ENCODE measurements at places on chromosomes 1 and 21.

GRCh38 chr1:171949316-171949715 is 108.0 kb downstream of the DNM3 start:
- DNase-seq: no peak

GRCh38 chr1:216679108-216679507 is 44.1 kb downstream of the ESRRG start:
- DNase-seq: no peak

DNA sequence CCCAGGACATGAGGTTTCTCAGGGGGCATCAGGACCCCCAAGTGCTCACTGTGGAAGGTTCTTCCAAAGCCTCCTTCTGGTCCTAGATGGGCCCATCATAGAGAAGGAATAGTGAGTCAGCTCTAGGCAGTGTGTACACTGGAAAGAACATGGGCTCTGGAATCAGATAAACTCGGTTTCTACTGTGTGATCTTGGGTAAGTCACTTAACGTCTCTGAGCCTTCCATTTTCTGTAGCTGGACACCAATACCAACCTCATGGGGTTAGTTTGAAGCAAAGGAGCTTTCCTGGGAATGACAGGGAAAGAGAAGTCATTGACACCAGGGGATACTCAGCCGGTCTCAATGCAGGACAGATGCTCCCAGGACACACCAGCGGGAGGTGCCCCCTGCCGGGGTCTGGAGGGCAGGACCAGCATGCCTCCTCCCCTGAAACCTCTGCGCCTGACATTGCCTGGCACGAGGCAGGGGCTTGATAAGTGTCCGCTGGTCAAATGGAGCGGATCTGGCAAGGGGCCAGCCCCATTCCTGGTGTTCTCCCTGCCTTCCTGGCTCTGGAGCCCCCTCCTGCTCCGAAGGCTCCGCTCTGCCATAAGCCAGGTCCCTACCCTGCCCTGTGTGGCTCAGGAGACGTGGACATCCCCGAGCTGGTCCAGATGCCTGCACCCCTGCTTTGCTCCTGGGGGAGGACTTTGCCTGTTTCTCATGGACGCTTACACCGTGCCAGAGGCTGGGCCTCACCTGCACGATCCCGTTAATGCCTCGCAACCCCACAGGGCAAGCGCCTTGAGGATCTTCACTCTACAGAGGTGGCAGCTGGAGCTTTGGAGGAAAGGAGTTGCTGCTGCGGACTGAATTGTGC is 52.8 kb downstream of the EDN2 start:
- no peak for DNase-seq

DNA sequence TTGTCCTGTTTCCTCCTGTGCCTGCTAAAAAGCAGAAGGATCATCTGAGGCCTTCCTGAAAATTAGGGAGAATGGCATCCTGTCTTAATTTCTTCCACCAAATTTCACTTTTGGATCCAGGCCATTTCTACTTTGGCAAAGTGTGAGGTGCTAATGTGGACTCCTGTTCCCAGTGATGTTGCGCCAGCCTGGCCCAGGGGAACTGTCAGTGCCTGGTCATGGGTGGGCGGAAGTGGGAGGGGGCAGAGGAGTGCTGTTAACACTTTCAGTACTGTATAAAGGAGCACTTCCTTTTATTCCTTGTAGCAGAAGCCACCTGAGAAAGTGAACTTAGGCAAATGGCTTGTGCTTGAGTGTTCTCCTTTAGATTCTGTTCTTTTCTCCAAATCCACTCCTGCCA is 19.9 kb downstream of the ELAPOR1 start:
- peak; percentile 41 for DNase-seq
